ENCODE measurements at places on chromosomes 7 and 10.
A peak's percentile ranks its signal among the peaks of the same experiment; 100 is the strongest.

GRCh38 chr10:122060250-122060649 is 71.3 kb downstream of the TACC2 start:
- no peak for DNase-seq

DNA sequence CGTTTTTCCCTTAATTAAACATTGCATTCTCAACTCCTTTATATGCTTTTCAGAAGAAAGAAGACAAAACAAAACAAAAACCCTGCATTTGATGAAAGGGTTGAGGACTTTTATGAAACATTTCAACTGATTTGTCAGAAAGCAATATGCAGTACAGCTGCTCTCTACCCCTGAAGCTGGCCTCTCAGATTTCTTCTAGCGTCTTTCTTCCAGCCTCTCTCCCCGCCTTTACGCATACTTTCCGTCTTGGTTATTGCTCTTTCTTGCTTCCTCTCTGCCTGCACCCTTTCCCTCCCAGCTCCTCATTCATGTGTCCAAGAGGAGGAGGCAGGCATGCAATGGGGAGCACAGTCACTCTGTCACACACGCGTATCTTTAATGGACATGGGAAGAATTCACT is 91.0 kb upstream of the COL1A2 start:
- DNase-seq, result no peak

GRCh38 chr10:30435073-30435422 is 1.1 kb downstream of the MAP3K8 start:
- no peak for DNase-seq

DNA sequence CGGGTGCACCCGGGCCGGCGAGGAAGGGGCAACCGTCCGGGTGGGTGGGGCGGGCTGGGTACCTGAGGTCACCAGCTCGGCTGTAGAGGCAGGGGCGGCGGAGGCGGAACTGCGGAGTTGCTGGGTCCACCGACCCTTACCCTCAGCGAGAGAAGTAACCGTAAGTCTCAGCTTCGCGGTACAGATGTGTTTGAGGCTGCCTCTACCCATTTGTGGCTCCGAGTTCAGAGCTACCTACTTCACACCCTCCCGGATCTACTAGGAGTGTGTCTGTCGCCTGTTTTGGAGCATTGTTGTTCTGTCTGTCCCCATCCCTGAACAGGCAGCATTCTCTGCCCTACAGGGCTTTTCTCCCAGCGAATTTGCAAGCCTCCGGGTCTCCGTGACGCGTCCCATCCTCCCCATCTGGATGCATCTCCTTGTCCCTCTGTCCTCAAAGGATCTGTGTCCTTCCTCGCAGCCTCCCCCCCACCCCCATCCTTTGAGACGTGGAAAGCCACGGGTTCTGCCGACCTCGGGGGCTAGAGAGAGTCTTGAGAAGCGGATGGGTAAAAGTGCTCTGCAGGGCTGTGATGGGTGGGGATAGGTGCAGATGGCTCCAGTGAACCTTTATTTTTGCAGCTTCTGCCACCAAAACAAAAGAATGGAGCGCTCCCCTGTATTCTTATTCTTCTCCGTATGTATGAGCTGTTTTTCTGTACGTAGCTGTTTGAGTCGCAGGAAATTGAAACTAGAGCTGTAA is 757 bp downstream of the ANKIB1 start:
- DNase-seq, result peak; percentile 58

GRCh38 chr7:2172311-2173188 is 60.2 kb downstream of the MAD1L1 start:
- DNase-seq, result no peak

- DNase-seq, result no peak
These were observed 127.3 kb downstream of the MARCHF5 start for GRCh38 chr10:92418221-92418620.

GRCh38 chr7:17305387-17306171 is 7.1 kb downstream of the AHR start:
- DNase-seq, result no peak

GRCh38 chr10:123666318-123667236 is at the start of gene GPR26:
GPR26 (plus strand) TSS chr10:123666355; CDS start chr10:123666408, 53 bp downstream.
- no peak for DNase-seq

DNA sequence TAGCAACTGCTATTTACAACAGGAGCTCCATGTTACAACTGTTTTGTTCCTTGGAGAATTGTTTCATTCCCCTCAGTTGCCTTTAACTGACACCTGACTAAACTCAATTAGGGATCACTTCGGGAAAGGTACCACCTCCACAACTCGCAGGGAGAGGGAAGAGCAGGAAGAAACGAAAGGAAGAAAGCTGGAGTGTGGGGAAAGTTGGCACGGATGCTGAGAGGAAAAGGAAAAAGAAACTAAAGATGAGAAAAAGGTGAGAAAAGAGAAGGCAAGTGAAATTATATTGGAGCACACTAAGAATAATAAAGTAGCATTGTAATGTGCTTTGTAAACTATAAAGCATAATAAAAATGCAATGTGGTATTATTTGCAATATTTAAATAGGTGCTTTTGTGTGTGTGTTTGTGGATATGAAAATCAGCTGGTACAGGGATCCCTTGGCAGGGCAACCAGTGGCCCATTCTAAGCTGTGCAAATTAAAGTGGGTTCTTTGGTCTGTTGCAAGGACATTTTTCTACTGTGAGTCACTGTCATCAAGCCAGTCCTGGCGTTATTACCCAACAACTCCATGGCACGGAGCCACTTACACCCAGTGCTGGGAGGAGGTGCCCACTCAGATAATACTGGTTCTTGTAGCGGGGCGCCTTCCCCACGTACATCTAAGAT is 45.9 kb downstream of the HIPK2 start:
- no peak for DNase-seq

DNA sequence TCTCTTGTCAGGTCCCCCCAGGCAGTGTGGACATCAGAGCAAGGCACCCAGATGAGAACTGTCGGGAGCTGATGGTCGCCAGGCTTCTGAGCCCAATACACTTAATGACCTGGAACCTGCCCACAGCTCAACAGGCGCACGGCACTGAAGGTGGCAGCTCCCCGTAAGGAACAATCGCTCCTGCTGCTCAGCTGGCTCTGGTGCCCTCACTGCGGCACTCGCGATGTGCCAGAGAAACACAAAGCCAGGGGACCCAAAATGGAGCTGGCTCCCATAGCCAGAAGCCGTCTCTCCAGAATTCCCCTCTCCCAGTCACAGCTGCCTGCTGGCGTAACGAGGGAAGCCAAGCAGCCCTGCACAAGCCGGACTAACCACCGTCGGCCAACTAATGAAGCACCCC is 6.3 kb downstream of the CALN1 start:
- DNase-seq, result no peak

GRCh38 chr7:94333810-94334209 is 60.9 kb upstream of the COL1A2 start:
- DNase-seq, result no peak

- DNase-seq, result no peak
These were observed 8.4 kb downstream of the RARRES2 start for GRCh38 chr7:150332852-150333635.

DNA sequence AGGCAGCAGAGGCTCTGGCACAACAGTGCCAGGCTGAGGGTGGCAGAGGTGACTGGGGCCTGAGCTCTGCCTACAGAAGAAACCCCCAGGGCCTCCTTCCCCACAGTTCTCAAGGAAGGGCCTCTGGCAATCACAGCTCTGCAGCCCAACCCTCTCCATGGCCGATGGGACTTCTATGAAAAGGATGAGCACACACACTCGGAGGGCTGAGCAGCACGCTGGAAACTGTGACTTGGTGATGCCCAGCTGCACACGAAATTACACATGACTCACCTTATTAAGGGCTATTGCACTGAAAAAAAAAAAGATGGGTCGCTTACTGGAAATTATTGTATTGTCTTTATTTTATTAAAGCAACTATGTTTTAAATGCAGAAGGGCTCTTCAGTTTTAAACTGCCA is 42.9 kb upstream of the LRRC18 start:
- no peak for DNase-seq

DNA sequence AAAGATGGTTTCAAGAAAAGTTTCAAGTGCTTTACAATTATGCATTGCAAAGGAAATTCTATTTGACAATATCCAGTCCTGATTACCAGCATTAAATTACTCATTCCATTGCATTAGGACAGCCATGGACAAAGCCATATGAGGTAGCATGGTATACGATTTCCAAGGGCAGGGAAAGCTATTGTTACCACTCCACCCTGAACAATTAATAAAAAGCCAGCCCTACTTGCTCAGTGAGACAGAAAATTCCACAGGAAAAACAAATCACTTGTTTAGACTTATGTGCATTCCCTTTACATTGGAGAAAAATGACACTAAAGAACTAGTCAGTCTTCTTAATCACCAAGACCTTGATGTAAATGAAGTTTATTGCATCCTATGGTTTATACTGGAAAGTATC is 5.6 kb downstream of the CD36 start:
- DNase-seq, result no peak

- no peak for DNase-seq
These were observed 147.1 kb upstream of the GDF10 start for GRCh38 chr10:47152861-47153349.

- DNase-seq, result no peak
These were observed 295.0 kb upstream of the DKK1 start for GRCh38 chr10:52019077-52019555.

- DNase-seq, result no peak
These were observed 10.0 kb upstream of the STK31 start for GRCh38 chr7:23700046-23700445.

DNA sequence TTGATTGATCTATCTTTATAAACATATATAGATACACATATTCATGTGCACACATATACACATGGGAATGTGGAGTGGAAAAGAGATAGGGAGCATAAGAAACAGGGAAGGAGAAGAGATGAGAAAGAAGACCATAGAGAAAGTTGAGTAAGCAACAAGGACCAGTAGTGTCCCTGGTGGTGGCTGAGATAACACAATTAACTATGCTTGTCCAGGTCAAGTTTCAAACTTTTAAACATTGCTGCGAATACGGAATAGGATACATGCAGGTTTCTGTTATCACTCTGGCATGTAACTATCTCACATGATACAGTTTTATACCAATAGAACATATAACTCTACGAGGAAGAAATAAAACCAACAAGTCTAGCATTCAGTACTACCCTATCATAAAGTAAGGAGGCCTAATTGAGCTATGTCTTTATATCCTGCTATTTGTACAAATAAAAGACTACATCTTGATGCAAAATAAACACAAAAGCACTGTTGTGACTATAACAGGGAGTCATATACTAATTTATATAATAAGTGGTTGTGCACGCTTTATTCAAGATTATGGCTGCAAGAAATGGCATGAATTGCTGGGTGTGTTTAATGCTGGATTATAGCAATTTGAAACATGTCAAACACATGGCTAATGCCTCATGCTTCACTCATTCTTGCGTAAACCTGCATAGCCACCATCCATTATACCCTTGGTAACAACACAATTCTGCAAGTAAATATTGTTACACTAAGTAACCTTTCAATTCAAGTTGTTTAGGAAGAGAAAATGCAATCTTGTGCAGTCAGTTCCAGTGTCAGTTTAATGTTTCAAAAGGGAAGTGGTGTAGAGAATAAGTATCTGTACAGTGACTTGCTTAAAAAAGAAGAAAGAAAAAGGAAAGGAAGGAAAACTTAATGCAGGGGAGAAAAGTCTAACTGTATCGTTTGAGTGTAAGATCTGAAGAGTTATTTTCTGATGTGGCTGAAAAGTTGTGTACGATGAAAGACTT is 8.2 kb downstream of the FOXP2 start:
- DNase-seq, result no peak

- no peak for DNase-seq
These were observed 7.3 kb downstream of the PGAM2 start for GRCh38 chr7:44057849-44058758.

GRCh38 chr7:128017862-128018845 is 13.1 kb downstream of the LRRC4 start:
- DNase-seq, result no peak

DNA sequence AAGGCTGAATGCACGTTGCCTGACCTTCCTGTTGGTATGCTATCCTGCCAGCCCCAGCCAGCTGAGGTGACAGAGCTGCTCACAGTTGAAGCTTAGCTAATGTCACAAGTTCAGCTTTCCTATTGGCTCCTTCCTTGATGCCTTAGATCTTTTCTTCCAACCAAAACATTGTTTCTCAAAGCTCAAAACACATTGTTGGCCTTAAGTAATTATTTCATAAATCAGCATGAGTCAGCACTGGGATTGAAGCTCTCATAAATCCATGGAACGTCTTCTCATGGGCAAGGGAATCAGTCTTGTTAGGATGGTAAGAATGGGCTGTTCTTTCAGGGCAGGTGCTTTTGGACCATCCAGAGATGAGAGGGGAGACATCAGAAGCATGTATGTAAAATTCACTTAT is 128.1 kb upstream of the SAMD8 start:
- no peak for DNase-seq

- DNase-seq, result no peak
These were observed 2.5 kb downstream of the KIAA1549 start for GRCh38 chr7:138978541-138979184.

- DNase-seq, result no peak
These were observed 32.3 kb upstream of the DGKB start for GRCh38 chr7:14934839-14935238.

- DNase-seq, result no peak
These were observed 707.8 kb downstream of the SUGCT start for GRCh38 chr7:40842641-40843040.

DNA sequence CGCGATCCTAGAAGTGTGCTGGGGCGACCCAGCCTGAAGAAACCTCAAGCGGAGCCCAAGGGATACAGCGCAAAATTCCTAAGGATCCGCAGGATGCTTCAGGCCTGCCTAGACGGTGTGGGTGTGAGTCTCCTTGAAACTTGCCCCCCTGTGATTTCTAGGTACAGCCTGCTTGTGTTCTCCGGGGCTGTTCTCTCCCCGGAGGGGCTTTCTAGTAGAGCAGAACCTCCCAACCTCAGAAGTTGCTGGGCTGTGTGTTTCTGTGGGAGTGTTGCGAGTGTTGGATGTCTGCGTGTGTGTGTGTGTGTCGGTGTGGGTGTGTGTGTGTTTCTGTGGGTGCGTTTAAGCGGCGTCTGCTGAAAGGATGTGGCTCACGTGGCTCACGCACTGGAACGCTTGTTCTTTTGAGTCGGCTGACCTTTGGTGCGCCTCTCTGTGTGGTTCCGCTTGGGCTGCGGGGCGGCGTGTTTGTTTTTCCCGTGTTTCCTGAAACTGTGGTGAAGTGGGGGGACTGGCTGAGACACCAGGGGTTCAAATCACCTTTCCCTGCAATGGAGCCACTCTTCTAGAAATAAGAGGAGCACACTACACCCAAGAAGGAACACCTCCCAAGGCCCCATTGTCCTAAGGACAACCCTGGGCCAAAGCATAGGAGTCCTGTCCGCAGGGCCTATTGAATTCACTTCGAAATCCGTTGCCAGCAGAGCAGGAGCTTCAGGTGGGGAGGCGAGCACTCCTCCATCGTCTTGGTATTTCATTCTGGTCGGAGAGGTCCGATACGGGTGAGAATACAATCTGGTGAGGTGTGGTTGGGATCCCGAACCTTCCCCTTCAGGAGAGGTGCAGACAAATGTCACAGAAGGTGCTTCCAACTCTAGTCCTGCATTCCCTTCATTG is 25.1 kb upstream of the ZNF273 start:
- no peak for DNase-seq

Data from activated naive CD4-positive, alpha-beta T cell treated with anti-CD3 and anti-CD28 coated beads, Interleukin-2, amount 10 ng/mL, durations not matched to agents 7 days and 5 days (primary cell).